ENCODE measurements at places on chromosomes 2 and 18. TPM values are rescaled to one million over a fixed set of nuclear protein-coding genes. Genes with fewer than 3 reads are reported as not detected.

GRCh38 chr18:56289381-56289780 lies 349.0 kb downstream of the TXNL1 start:
- no peak for DNase-seq

GRCh38 chr2:206556357-206556949 lies 85.8 kb upstream of the FAM237A start:
- DNase-seq: no peak

DNA sequence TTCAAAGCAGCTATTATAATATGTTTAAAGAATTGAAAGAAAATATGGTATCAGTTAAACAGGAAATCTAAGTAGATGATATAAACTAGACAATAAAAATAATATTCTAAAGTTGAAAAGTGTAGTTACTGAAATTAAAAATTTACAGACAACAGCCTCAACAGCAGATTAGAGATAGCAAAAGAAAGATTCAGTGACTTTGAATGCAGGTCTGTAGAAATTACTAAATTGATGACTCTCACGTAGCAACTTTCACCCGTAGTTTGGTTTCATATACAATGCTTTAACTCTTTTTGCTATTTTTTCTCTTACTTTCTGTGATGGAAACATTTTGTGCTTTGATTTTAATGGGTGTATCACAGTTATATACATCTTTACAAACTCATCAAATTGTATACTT lies 44.8 kb downstream of the SPAST start:
- DNase-seq: no peak

- DNase-seq: no peak
Measured at GRCh38 chr2:67724261-67724660, 327.1 kb downstream of the ETAA1 start.

- no peak for DNase-seq
Measured at GRCh38 chr18:25420077-25420825, 68.3 kb upstream of the ZNF521 start.

DNA sequence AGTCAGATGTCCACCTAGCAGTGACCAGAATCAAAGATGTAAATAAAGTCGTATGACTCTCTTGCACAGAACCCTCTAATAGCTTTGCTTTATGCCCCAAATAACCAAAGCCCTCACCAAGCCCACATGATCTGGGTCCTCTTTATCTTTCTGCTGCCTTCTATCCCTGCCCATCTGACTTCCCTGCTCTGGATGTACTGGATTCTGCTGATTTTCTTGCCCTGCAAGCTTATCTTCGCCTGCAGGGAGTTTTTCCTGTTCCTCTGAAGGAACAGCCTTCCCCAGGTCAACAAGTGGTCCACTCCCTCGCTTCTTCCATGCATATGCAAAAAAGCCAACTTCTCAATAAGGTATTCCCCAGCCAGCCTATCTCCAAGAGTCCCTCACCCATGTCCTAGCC lies 18.7 kb downstream of the IL36B start:
- DNase-seq: no peak

Gene ST6GAL2
- total RNA-seq: not detected

Gene SRBD1
- 14.4 TPM for total RNA-seq

Gene EMILIN1
- 0.19 TPM for total RNA-seq

- DNase-seq: no peak
Measured at GRCh38 chr2:65159906-65160305, 30.0 kb upstream of the RAB1A start.

Gene IKZF2
- 26.0 TPM for total RNA-seq

Gene GCC2
- 60.4 TPM for total RNA-seq

Gene ARPC2
- total RNA-seq: 368 TPM

Gene CABLES1
- 16.2 TPM for total RNA-seq

- no peak for DNase-seq
Measured at GRCh38 chr18:58539659-58540380, 89.1 kb downstream of the ALPK2 start.

DNA sequence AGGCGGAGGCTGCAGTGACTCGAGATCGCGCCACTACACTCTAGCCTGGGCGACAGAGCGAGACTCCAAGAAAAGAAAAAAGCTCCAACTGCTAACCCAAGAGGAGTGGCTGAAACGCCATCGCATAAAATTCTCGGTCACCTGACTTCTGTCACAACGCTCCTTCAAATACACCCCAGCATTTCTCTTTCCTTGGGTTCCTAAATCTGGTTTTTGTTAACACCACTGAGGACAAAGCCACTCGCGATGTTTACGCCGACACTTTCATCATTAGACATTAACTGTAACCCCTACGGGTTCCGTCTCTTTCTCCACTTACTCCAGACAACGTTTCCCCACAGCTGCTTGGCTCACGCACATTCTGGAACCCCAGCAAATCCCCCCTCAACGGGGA lies 679 bp downstream of the CLK1 start:
- peak; percentile 17 for DNase-seq

Gene CRYGD
- not detected for total RNA-seq

Gene CCT4
- 236 TPM for total RNA-seq

DNA sequence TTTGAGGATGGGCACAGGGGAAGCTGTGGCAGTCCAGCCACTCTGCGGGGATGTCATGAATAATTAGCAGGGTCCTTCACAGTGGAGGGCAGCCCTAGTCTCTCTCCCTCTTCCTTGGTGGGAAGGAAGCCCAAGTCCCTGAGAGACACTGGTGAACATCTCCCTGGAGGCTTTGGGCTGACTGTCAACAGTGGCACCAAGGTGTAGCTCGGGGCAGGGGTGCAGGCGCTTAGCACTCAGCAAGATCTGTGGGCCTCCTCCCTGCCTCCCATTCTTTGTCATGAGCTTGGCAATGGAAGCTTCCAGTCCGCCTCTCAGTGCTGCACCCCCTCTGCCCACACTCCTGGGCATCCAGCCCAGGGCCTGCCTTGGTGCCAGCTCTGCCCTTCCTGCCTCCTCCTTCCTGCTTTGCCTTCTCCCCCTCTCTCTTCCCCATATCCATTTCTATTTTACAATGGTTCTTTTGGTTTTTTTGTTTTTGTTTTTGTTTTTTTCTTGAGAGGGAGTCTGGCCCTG lies 59.4 kb downstream of the STEAP3 start:
- no peak for DNase-seq

Gene RAB31
- 1.9 TPM for total RNA-seq

- no peak for DNase-seq
Measured at GRCh38 chr18:54094474-54094873, 130.0 kb downstream of the MBD2 start.

Gene TUBA3D
- total RNA-seq: not detected

DNA sequence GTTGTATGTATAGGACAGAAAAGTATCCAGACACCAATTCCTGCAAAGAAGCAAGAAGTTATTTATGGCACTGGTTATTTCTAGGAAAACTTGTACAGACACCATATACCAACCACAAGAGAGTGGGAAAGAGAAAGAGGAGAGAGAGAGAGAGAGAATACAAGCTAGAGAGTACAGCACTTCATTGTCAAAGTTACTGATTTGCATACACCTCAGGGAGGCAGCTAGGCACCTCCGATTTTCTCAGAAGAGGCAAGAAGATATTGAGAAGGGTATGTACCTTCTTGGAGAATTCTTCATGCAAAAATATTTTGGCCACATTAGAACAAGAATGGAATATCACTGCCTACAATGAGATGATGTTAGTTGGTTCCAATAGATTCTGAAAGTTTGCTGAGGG lies 333.9 kb upstream of the PIK3C3 start:
- DNase-seq: no peak

Gene FOXD4L1
- 0.92 TPM for total RNA-seq

- DNase-seq: no peak
Measured at GRCh38 chr18:28789502-28789901, 612.6 kb upstream of the CDH2 start.

DNA sequence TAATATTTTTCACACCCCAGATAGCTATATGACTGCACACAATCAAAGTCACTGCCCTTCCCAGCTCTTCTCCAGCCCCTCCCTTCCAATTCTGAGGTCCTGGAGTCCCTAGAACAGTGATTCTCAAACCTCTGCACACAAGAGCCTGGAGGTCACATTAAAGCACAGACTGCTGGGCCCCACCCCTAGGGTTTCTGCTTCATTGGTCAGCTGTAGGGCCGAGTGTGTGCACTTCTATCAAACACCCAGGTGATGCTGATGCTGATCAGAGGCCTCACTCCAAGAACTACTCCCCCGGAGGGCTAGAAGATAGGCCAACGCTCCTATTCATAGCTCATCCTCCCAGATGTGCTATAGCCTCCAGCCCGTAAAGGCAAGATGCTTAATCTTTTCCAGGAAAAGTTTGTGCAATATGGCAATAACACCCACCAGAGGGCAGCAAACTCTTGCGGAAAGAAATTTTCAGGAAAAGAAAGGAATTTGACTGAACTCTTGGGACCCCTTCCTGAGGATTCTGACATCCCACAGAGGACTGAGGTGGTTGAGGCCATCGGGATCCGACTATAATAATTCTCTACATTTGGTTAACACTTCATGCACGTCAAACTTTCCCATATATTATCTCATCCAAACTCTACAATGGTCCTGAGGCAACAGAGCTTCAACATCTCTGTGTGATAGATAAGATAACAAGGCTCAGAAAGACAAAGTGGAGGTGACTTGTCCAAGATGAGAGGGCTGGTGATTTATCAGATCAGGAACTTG lies 194.2 kb upstream of the PKDCC start:
- peak; percentile 66 for DNase-seq

DNA sequence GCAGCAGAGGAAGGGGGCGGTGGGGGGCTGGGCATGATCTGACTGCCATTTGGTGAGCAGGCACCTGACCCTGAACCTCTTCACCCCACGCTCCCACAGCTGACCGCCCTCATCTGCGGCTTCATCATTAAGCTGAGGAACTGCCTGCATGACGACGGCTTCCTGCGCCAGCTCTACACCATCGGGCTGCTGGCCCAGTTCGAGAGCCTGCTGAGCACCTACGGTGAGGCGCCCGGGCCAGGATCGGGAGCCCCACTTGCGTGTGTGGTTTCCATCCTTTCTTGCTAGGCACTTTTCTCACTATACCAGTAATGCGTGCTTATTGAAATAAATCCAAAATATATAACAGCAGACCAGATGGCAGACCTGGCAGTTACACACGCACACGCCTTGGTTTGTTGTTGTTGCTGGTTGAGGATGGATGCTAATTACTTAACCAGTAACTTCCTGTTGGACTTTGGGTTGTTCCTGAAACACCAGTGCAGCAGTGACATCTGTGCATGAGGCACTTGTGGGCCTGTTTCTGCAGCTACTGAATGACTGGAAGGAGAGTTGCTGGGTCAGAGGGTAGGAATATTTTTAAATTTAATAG lies 43.7 kb downstream of the COA5 start:
- no peak for DNase-seq

DNA sequence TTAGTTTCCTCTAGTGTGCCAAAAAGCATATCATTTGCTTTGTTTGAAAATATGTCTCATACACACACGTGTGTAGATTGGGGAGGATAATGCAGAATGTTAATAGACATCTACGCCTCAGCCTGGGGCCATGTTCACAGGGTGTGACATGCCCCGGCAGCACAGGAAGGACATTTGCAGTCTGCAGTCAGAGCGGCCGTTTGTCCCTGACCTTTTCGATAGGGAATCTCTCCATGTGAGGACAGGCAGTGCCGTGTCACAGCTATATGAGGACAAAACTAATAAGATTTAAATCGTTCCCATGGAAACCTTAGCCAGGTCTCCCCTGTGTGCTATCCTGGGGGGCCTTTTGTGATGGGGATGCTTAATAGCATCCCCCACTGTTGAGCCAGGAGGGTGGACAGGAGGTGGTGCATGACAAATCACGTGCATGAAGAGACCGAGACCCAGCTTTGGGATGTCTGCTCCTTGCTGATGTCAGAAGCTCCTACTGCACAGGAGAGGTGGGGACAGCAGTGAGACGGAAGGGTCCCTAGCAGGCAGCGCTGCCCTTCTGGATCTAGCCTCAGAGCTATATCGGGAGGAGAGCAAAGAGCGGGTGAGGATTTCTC lies 100.6 kb downstream of the RNF144A start:
- no peak for DNase-seq

DNA sequence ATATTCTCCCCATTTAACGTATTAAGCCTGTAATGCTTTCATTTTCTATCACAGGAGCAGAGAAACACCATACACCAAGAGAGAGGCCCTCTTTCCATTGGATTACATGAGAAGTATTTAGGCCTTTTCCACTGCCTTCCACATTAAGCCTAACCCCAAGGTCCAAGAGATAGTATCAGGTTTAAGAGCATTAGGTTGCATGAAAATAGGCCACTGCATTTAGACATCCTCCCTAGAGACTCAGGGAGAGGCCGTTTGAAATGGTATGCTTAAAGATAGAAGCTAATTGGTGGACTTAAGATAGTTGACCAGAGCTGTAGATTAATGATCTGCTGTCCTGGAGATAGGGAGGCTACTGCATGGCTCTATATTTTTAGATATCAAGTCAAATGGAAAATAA lies 128.5 kb upstream of the PTPRM start:
- DNase-seq: no peak

GRCh38 chr2:98769784-98770183 lies 38.9 kb upstream of the MGAT4A start:
- peak; percentile 27 for DNase-seq

Gene ARHGEF4
- total RNA-seq: 5.9 TPM

DNA sequence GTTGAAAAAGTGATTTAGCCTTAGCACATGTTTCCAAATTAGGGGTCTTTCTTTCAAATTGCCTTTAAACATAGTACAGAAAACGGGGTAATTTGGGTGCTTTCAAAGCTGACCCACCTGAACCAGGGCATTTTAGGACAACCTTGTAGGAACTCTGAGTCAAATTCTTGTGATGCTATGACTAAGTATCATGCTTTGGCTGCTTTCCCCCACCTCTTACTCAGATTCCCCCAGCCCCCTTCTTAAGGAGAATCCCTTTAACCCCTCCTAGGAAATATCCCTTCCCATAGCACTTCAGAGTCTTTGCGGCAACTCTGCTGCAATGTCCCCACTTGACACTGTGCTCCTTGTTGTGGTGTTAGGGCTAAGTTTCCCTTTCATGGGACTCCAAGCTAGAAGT lies 18.6 kb upstream of the KLF7 start:
- DNase-seq: no peak

GRCh38 chr2:71483246-71483645 lies 29.9 kb downstream of the DYSF start:
- no peak for DNase-seq

Gene MSGN1
- not detected for total RNA-seq

DNA sequence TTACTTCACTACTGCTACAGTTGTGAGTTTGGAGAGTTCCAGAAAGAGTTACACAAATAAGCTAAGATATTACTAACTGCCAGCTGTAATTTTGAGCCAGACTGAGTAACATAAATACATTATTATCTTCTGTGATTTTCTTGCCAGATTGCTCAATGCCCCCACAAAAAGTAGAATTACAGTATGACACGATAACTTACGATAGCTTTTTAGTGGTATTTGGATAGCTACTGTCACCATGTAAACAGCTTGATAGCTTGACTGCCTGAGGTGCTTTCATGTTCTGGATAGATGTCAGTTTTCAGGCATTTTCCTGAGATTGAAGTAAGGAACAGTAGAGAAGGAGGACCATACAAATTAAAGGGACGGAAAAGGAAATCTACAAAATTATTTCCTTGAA lies 533.3 kb downstream of the SOCS6 start:
- DNase-seq: no peak

- DNase-seq: no peak
Measured at GRCh38 chr18:69469444-69469919, 68.8 kb downstream of the DOK6 start.

Measured in Calu3 (cell line).